ENCODE measurements at places on chromosomes 4 and X.

GRCh38 chrX:137916090-137916746 is 350.3 kb downstream of the ZIC3 start:
- peak; percentile 26 for DNase-seq

DNA sequence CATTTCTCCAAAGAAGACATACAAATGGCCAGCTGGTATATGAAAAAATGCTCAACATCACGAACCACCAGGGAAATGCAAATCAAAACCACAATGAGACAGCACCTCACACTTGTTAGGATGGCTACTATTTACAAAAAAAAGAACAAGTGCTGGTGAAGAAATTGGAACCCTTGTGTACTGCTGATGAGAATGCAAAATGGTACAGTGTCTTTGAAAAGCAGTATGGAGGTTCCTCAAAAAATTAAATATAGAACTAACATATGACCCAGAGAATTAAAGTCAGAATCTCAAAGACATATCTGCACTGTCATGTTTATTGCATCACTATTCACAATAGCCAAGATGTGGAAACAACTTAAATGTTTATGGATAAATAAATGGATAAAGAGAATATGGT is 20.9 kb downstream of the PAGE4 start:
- no peak for DNase-seq

DNA sequence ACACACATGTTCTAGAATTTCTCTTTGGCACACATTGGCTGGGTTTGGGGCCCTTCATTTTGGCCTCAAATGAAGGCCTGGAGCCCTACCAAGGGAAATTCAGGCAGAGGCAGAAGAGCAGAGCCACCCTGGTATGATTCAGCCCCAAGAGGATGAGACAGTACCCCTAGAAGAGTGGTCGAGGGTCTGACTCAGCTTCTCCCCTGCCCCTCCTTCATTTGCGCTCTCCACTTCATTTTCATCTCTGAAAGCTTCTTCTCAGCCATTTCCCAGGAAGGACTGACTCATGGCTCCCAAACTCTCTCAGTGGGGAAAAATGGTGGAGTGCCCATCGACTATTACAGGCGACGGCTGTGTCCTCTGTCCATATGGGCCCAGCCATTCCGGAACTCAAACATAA is 43.5 kb downstream of the MAMLD1 start:
- no peak for DNase-seq

GRCh38 chr4:42906891-42907759 is 14.6 kb downstream of the GRXCR1 start:
- no peak for DNase-seq

DNA sequence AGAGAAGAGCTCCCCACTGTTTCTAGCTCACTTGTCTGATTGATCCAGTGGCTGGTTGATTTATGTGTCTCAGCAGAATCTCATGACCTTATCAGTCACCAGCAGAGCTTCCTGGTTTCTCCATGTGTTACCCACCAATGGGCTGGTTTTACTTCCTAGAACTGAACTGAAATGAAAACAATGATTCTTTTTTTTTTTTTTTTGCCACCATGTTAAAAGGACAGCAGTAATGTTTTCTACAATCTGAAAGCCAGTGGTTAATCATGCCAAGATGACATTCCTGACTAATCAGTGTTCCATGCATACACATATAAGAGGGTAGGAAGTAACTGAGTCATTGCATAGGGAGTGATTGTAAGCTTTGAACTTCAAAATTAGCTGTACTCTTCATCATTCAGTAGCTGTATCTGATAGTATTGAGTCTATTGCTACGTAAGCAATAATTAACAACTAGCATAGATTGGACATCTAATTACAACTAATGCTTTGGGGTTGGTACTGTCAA is 67.7 kb downstream of the SLC4A4 start:
- no peak for DNase-seq

- DNase-seq = no peak
Observed at GRCh38 chr4:59630922-59631321, 1569.2 kb upstream of the ADGRL3 start.

GRCh38 chr4:38711066-38711465 is 47.1 kb downstream of the KLF3 start:
- DNase-seq = no peak

GRCh38 chr4:19557161-19557560 is 694.5 kb upstream of the SLIT2 start:
- no peak for DNase-seq

Data from H9 (cell line).